Posterior vena cava (tissue), 2 donors: ENCODE measurements at places on chromosomes 4 and X. TPM values are rescaled to one million over a fixed set of nuclear protein-coding genes. Genes with fewer than 3 reads are reported as not detected.

ZFP92 gene
- 0.65 TPM for total RNA-seq

SAGE1 gene
- total RNA-seq, result not detected

VBP1 gene
- total RNA-seq, result 32.0 TPM

DNA sequence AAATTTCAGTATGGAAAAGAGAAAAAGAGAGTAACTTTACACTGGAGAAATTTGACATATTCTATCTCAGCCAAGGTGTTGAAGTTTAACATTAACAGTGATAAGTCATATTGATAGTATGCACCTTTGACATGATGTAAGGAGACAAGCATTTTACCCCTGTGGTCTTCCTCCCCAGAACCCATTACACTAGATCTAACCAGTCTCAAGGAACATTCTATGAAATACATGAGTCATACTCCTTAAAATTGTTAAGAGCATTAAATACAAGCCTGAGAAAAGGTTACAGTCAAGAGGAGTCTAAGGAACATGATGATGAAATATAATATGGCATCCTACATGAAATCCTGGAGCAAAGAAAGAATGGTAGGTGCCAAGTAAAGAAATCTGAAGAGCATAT is 1151.3 kb upstream of the IGFBP7 start:
- DNase-seq, result no peak

GRCh38 chr4:108483079-108483478 is 137.3 kb upstream of the RPL34 start:
- DNase-seq, result no peak

- DNase-seq, result no peak
Observed at GRCh38 chr4:66569228-66569627, 898.9 kb upstream of the EPHA5 start.

DNA sequence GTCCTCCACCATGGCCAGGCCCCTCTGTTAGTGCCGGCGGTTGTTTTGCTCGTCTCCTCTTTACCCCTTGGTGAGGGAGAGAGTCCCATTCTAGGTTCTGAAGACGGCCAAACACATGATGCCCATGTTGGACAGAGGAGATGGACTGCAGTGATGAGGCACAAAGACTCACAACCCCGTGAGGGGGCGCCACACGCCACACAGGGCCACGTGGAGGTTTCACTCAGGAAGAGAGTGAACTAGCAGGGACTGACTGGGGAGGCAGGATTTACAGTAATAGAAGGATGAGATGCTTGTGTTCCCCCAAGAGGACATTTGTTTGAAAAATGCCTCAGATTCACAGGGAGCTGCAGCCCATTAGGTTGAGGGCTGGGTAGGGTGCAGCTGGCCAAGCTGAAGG is 655.3 kb upstream of the FRG1 start:
- no peak for DNase-seq

DNA sequence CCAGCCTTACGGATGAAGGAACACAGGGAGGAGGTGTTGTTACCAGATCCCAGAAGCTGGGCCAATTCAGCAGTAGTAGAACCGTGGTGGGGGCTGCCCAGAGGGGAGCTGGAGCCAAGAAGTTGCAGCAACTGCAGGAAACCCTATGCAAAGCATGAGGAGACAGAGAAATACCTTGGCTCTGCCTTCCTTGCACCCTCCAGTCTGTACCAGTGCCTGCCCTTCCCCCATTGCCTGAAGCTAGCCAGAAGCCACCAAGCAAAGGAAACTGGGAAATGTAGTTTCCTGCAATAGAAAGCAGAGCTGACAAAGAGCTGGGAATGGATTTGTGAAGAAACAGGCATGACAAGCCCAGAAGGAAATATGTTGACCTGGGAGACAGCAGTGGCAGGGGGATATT is 108.7 kb upstream of the FUNDC1 start:
- DNase-seq, result no peak
